Camera-type eye (tissue), 1 donor: ENCODE measurements at places on chromosomes 4 and X. TPM values are rescaled to one million over a fixed set of nuclear protein-coding genes. Genes with fewer than 3 reads are reported as not detected.

Gene CLDN22
- not detected for total RNA-seq

Gene GASK1B
- total RNA-seq, result 46.1 TPM

Gene ZNF674
- 11.4 TPM for total RNA-seq

Gene NAP1L3
- 48.2 TPM for total RNA-seq

Gene HOPX
- 26.4 TPM for total RNA-seq

Gene IRAK1
- 22.9 TPM for total RNA-seq

Gene NAP1L5
- 24.5 TPM for total RNA-seq

Gene CYP2U1
- total RNA-seq, result 13.5 TPM

Gene ESX1
- total RNA-seq, result not detected

Gene CYLC1
- total RNA-seq, result not detected

Gene AADAT
- total RNA-seq, result 14.8 TPM

Gene HPGD
- total RNA-seq, result 11.9 TPM

Gene GUCY1A1
- total RNA-seq, result 76.6 TPM

Gene ZIC3
- total RNA-seq, result 25.2 TPM

Gene ARMCX4
- 23.3 TPM for total RNA-seq

Gene DKK2
- total RNA-seq, result 54.8 TPM

Gene C4orf54
- 10.6 TPM for total RNA-seq

Gene ARHGAP36
- total RNA-seq, result 2.4 TPM

Gene MTMR8
- 9.2 TPM for total RNA-seq

Gene CT47B1
- not detected for total RNA-seq

Gene FGFBP2
- total RNA-seq, result not detected

Gene SMIM31
- total RNA-seq, result 0.11 TPM
